Right lung (tissue), 10 donors: ENCODE measurements at places on chromosomes 1 and 21. TPM values are rescaled to one million over a fixed set of nuclear protein-coding genes. Genes with fewer than 3 reads are reported as not detected.
A peak's percentile ranks its signal among the peaks of the same experiment; 100 is the strongest.

DNA sequence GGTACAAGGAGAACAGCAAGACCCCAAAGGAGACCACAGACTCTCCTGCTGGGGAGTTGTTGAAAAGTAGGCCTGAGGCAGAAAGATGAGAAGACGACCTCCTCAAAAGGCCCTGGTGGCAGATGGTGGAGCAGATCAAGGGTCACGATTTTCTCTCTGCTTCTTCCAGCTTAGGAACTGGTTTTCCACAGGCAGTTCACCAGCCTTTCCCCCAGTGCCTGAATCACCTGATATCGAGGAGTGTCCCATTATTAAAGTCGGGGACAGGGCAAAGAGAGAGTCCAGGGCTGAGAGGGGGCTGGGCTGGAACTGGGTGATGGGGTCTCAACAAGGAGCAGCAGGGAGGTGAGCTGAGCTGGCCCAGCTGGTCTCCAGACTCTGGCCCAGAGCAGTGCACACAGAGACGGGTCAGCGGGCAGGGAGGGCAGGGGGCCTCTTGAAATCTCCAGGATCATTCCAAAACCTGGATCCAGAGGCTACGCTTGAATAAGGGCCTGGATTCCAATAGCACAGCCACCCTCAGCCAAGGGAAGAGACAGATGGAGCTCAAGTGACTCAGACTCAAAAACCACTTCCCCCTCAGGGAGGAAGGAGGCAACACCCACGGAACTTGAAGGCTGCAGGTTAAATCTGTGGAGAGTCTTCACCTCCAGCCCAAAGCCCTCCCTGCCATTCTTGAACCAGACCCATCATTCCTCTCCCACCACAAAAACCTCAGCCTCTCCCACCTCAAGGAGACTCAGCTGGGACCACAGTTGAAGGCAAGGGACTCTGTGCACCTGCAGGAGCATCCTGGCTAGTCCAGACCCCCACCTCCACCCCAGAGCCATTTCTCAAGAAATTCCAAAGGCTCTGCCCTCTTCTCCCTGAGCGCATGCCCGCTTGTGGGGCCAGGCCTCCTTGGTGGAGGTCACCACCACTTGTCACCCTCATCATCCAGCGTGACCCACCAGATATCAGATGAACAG, at the start of gene S100A5:
S100A5 (minus strand) TSS at position 541 of the 968 bp plus-strand sequence. CDS start 743 bp downstream, outside the sequence.
- DNase-seq = no peak

DNA sequence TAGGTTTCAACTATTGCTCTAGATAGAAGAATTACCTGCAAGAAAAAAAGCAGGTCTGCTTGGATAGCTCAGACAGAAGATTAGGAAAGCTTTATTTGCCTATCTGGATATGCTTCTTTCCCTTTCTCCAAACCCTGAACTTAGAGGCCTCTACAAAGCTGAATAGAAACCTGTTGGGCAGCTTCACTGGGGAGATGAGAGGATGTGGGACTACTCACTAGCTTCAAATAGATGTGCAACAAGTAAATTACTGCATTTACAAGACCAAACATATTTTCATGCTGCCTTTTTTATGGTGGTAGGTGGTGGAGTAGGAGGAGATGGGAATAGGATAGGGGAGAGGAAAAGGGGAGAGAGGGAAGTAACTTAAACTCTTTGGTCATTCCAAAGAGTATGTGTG, 6.4 kb downstream of the CLCA2 start:
- DNase-seq = no peak

SMPDL3B gene
- polyA plus RNA-seq = 13.9 TPM

DNA sequence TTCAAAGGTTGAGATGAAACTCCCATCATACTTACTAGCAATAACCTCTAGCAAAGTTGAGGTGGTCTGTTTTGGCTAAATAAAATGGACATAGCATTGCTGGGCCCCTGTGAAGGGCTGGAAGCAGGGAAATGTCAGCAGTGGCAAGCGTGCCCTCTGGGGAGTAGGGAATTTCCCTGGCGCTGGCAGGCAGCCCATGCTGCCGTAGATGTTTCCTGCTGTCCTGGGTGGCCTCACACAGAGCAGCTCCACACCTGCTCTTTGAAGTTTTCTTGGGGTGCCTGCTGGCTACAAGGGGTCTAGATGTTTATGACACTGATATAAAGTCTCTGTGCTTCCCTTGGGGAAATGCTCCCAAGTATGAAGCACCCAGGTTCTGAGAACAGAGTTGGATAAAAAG, 30.2 kb downstream of the ADARB1 start:
- DNase-seq = no peak

KIAA0040 gene
- 22.8 TPM for polyA plus RNA-seq

TRIM46 gene
- polyA plus RNA-seq = 2.9 TPM

DNA sequence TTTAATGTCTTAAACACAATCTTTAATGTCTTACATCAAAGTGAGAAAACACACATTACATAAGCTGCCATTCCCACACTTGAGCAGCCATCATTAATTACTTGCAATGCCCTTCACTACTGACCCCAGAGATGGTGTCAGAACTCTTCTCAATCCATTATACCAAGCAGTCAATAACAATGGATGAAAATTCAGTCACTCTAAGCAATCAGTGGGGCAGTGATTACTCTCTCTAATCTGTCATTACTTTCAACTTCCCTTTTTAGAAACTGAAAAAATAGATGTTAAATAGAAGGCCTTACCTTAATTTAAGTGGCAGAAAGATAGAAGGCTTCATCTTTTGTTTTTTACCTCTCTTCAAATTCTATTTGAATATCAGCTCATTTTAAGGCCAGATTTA, 9.7 kb upstream of the FRRS1 start:
- no peak for DNase-seq

DNA sequence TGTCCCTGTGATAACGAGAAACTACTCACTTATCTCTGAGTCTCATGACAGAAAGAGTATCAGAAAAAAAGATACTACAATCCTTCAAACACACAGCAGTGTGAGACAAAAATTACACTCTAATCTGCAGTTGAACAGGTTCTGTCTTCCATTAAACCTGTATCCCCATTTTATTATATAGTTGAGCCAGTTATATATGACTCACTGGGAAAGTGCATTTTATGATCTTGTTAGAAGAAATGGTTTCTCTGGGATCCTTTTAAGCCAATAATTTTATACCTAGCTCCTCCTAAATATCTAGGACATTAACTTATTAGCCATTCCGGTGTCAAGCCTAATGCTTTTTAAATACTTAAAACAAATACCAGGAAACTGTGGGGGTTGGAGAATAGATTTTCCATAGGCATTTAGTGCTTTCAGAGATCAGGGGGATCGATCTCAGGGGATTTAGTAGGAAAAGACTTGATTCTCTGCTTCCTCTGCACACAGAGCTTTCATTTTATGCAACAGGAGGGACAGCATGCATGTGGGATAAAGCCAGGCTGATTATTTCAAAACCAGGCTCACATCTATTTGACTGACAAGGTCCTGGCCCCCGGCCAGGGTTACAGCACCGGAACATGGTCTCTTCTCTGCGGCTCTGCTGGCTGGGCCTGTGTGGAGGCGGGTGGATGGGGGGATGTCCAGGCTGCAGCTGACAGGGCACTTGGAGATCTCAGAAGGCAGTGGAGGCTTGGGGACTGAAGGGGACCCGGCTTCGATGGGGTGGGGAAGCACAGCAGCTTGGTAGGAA, 310.6 kb downstream of the DISC1 start:
- DNase-seq = peak; percentile 87

- DNase-seq = no peak
Measured at GRCh38 chr1:3349161-3349967, 105.1 kb upstream of the ARHGEF16 start.

DNA sequence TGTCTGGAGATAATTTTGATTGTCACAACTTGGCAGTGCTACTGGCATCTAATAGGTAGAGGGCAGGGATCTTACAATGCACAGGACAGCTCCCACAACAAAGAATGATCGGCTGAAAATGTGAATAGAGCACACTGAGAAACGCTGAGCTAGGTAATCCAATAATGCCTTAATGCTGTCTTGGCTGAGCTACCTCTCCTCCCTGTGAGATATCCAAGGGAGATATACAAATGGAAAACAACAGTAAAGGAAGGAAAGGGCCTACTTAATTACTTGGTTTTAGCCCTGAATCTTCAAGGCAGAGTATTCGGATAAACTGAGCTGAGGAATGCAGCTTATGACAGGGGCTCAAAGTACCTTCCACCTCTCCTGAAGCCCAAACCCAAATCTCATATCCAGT, 2.9 kb downstream of the DNASE2B start:
- no peak for DNase-seq

DNA sequence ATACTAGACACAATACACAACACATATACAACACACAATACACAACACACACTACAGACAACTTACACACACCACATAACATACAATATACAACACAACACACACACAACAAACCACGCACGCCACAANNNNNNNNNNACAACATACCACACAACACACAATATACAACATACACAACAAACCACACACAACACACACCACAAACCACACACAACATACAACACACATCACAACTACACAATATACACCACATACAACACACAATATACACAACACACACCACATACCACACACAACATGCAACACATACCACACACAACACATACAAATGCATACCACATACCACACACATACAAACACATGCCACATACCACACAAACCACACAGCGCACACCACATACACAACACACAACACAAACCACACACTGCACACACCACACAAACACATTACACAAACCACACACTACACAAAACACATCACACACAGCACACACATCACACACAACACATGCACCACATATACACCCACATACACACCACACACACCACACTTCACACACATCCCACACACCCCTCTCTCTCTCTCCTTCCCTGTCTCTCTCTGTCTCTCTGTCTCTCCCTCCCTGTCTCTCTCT, 108.3 kb downstream of the ETS2 start:
- no peak for DNase-seq

- DNase-seq = no peak
Measured at GRCh38 chr1:60983701-60984061, 98.7 kb upstream of the NFIA start.

DNA sequence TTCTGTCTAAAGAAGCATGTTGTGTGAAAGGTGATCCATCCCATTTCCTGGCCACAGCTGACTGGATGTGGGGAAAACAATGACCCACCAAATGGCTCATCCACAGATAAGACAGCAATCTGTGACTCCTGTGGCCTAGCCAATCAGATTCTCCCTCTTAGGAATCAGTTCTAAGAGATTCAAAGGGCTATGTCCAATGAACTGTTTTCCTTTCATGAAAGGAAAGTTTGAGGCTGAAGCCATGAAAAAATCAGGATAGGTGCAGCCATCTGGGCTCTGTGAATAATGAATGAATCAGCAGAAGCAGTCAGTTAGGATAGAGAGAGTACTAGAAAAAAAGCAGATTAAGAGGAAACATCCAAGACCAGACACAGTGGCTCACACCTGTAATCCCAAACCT, 164.7 kb downstream of the NRIP1 start:
- no peak for DNase-seq

GRCh38 chr1:10265900-10266299, 55.5 kb downstream of the KIF1B start:
- no peak for DNase-seq

DNA sequence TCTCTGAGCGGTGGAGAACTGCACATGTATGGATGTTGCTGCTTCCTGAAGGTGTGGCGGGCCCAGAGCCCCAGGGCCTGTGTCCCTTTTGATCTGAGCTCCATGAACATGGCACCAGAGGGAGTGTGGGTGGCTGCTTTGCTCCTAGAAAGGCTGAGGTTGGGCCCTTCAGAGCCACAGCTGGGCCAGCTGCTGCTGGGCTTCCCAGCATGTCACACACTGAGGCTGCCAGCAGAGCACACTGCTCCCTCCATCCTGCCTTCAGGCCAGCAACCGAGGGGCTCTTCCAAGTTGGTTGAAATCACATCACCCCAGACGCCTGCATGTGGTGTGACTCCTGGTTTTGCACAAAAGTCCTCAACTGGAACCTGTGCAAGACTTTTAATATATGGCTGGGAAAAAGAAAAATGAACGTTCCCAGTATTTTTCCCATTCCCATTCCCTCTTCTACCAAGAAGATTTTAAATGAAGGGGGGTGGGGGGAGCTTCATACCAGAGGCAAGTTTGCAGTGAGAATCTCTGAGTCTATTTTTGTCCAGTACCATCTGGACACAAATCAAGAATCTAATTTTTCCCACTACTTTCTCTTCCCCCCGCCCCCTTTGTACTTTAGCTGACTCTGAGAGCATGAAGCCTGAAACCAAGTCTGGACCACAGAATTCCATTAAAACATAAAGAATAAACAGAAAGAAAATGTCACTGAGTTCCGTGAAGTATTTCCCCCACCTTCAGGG, 26.2 kb upstream of the NGF start:
- DNase-seq = peak; percentile 18

ZNF593OS gene
- 1.0 TPM for polyA plus RNA-seq

- DNase-seq = no peak
Measured at GRCh38 chr1:39623053-39623452, 16.4 kb downstream of the HEYL start.

SYT14 gene
- polyA plus RNA-seq = 0.81 TPM

DNA sequence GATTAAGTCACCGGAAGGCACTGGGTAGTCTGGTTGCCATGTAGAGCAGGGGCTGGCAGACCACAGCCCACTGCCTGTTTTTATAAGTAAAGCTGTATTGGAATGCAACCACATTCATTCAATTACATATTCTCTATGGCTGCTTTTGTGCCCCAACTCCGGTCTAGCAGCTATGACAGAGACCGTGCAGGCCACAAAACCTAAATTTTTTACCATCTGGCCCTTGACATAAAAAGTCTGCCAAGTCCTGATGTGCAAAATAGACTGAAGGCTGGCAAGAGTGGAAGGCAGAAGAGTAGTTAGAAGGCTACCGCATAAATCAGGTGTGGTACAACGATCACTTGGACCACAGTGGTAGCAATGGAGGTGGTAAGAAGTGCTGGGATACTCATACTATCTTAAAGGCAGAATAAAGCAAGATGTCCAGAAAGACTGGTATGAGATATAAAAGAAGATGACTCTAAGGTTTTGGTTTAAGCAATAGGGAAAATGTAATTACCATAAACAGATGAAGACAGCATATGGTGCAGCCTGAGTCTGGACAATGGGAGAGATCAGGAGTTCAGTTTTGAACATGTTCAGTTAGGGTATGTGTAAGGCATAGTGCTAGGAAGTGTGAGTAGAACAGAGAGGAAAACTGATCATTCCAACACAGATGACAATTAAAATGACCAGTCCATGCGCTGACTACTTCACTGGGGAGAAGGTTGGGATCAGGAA, 37.2 kb downstream of the EGLN1 start:
- no peak for DNase-seq

MPL gene
- polyA plus RNA-seq = 1.7 TPM
